Stimulated activated effector memory CD8-positive, alpha-beta T cell treated with anti-CD3 and anti-CD28 coated beads, Interleukin-12 subunit alpha, Interleukin-12 subunit beta, amount 100 ng/mL, for 72 hours (primary cell): ENCODE measurements at places on chromosomes 13 and 19.
A peak's percentile ranks its signal among the peaks of the same experiment; 100 is the strongest.

DNA sequence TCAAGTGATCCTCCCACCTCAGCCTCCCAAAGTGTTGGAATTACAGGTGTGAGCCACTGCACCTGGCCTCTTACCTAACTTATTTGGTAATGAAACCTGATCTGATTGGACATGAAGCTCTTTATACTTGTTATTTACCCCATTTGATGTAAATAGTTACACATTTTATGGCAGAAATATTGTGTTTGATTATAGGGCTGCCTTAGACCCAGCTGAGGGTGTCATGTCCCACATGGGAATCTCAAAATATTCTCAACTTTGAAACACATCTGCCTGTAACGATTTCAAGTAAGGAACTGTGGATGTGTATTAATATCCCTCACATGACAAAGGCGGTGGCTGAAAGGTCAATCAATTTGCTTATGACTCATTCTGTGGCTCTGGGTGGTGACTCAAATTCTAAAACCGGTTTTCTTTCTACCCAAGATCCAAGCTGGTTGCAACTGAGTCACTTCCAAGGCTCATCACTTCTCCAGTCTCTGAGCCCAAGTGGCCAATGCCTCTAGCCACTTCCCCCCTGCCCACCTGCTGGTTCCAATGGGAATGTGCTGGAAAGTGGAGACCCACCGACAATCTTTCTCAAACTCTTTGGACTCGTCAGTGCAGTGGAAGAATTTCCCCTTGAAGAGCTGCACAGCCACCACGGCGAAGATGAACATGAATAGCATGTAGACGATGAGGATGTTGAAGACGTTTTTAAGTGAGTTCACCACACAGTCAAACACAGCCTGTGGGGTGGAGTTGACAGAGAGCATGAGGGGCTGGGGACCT is 110.9 kb downstream of the IER2 start:
- DNase-seq: peak; percentile 10

- no peak for DNase-seq
These were observed 368.0 kb upstream of the SGCG start for GRCh38 chr13:22812793-22813192.

- no peak for DNase-seq
These were observed 133.0 kb upstream of the FRY start for GRCh38 chr13:31898378-31899071.

- no peak for DNase-seq
These were observed 51.9 kb downstream of the ACSBG2 start for GRCh38 chr19:6187374-6187773.

DNA sequence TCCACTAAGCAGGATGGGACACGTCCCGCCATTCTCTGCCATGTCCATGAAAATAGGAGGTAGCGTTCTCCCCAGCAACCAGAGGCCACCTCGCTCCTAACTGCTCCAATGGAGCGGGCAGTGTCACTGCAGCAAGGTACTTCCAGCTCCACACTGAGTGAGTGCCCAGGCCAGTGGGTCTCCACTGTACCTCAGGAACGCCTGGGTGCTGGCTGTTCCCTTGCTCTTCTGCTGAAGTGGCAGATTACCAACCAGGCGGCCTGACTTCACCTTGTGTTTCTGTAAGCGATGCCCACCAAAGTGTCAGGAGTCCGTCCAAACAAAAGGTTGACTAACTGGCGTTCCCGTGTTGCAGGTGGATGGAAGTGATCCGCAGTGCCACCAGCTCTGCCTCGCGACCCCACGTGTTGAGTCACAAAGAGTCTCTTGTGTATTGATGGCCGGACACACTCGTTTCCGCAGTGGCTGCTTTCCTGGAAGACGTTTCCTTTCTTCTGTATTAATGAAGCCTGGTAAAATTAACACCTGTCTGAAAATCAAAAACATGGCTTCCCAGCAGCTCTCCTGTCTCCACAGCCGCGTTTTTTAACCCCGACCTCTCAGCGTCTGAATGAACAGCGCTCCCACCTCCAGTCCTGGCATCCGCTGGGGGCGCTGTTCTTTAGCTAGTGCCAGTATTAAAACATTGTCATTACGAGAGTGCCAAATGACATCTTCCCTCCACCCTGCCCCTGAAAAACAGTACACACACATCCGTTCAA is 128.8 kb downstream of the STK24 start:
- DNase-seq: no peak

- DNase-seq: no peak
These were observed 30.6 kb upstream of the DPP9 start for GRCh38 chr19:4754248-4754647.

- DNase-seq: no peak
These were observed 15.5 kb upstream of the ISYNA1 start for GRCh38 chr19:18453269-18454024.

GRCh38 chr13:35891507-35892441 is 239.4 kb downstream of the DCLK1 start:
- DNase-seq: no peak

DNA sequence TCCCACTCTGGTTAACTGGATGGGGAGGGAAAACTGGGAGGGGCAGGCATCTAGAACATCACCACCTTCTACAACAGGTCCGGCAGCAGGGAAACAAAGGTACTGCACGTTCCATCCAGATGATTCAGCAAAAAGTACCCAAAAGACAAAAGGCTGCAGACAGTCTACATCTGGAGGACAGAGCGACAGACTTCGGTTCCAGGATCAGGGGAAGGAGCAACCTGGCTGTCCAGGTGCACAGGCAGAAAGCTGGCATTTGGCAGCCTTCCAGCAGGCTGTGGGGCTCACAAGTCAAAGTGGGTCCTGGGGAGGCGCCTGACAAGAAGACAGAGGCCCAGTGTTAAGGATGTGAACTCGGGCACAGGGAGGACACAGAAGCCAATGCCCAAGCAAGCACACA is 202.9 kb downstream of the SUCLA2 start:
- DNase-seq: no peak

GRCh38 chr13:109785141-109785891 is 1.1 kb downstream of the IRS2 start:
- peak; percentile 56 for DNase-seq

DNA sequence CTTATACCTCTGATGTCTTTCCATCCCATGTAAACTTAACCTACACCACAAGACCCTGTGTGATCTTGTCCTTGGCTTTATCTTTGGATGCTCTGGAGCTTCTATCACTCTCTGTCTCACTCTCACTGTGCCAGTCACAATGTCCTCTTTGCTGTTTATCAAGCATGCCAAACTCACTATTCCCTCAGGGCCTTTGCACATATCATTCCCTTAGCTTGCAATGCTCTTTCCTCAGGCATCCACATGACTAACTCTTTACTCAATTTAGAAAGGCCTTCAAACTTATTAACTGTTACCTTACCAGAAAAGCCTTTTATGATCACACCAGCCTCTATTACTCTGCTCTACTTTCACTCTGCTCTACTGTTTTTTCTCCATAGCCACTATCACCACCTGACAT is 354.1 kb downstream of the RFC3 start:
- DNase-seq: no peak

GRCh38 chr19:5985098-5985783 is 7.3 kb upstream of the RANBP3 start:
- no peak for DNase-seq
